ENCODE measurements at places on chromosomes 4 and X.
A peak's percentile ranks its signal among the peaks of the same experiment; 100 is the strongest.

- no peak for DNase-seq
Observed at GRCh38 chr4:97828646-97829045, 314.6 kb downstream of the STPG2 start.

DNA sequence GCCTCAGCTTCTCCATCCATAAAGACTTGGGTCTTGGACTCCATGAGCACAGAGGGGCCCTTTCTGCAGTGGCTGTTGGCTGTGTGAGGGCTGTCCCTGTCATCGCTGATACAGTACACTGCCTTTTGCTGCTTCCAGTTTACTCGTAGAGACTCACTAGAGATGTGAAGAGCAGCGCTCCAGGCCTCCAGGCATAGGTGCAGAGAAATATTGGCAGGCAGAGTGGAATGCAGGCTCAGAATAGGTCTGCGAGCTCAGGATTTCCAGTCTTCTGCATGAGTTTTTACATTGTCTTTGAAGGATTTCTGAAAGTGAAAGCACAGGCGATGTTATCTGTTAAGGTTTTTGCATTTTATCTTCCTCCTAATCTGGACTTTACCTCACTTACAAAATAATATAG, 97.4 kb downstream of the AASDH start:
- no peak for DNase-seq

DNA sequence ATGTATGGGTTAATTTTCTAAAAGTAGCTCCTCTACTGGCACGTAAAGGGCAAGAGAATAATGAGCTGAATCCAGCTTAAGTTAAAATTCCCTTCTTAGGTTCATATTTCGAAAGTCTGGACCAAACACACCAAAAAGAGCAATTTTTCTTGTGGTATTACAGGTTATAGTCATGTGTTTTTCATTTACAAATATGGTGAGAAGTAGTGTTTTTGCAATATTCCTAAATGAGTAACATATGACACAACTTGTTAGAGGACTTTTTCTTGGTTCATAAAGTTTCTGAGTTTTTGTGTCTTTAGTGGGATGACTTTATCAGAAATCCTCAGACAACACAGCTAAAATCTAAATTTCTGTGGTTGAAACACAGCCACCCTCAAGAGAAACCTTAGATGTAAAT, 172.1 kb downstream of the AFF2 start:
- no peak for DNase-seq

DNA sequence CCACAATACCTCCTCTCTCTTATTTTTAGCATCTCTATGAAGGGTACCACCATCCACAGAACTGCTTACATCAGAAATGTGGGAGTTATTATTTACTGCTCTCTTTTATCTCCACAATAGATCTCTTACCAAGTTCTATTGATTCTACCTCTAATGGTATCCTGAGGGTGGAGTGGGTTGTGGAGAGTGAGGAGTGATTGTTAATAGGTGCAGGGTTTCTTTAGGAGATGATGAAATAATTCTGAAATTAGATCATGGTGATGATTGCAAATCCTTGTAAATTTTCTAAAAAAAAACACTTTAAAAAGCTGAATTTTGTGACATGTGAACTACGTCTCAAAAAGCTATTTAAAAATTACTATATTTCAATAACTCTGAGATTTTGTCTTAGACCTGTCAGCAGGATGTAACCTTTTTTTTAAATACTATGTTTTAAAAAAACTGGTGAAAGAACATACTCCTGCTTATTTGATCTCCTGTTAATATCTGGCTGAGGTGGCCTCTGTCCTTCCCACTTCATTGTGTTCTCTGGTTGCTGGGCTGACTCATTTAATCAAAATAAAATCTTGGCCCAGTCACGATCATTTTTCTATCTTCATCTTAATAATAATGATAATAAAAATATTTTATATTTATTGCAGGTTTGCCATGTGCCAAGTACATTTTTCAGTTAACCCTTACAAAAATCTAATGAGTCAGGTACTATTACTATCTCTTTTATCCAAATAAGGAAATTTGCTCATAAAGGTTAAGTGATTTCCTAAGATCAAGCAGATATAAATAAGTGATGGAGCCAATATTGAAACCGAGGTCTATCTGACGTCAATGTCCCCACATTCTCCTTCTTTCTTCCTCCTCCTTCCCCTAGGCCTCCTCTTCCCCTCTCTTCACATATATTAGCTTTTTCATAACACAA, 73.5 kb downstream of the GLUD2 start:
- DNase-seq = no peak

DNA sequence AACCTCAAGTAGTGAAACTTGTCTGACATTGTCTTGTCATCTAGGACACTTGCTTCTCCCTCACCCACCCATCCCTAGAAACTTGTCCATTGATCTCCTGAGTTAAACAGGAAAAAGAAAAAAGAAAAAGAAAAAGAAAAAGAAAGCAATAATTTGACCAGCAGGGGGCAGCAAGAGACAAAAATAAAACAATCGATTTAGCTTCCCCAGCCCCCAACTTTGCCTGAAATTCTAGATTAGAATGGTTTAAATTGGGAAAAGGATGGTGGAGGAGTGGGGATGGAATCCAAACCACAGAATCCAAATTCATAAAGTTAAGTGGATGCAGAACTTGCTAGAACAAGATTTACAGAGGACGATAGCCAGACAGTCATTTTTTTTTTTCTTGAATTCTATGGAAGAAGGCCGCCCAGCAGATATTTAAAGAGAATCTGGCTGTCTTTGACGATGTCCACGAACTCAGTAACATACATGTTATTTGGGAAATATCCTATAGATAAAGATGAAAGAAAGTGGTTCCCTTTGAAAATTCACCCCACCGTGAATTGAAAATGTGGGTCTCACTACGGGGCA, 282.9 kb downstream of the USP46 start:
- DNase-seq = peak; percentile 32

GRCh38 chr4:182179751-182180150, 63.5 kb upstream of the TENM3 start:
- no peak for DNase-seq

DNA sequence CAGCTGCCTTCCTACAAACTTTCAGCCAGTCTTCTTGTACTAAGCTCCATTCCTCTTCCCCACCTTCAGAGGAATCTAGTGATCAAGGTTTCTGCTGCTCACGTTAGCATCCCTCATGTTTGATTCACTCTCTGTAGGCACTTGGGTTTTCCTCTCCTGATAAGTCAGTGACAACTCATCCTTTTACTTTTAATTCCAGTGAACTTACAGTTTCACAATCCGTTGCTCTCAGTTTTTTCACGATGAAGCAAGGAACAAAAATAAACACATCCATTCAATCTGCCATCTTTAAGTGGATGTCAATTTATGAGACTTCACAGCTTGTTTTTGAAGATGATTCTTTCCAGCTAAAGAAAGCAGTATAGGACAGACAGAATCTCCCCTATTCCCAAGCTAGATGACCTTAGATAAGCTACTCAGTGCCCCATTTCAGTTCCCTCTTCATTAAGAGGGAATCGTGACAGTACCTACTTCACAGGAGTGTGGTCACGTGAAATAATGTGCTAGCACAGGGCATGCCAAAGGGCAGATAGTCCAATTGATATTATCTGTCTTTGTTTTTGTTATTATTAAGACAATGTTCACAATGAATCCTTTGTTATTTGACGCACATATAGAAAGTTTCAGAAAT, 234.3 kb downstream of the PALLD start:
- DNase-seq = no peak

- DNase-seq = no peak
Observed at GRCh38 chrX:39335513-39336235, 534.4 kb downstream of the MID1IP1 start.

DNA sequence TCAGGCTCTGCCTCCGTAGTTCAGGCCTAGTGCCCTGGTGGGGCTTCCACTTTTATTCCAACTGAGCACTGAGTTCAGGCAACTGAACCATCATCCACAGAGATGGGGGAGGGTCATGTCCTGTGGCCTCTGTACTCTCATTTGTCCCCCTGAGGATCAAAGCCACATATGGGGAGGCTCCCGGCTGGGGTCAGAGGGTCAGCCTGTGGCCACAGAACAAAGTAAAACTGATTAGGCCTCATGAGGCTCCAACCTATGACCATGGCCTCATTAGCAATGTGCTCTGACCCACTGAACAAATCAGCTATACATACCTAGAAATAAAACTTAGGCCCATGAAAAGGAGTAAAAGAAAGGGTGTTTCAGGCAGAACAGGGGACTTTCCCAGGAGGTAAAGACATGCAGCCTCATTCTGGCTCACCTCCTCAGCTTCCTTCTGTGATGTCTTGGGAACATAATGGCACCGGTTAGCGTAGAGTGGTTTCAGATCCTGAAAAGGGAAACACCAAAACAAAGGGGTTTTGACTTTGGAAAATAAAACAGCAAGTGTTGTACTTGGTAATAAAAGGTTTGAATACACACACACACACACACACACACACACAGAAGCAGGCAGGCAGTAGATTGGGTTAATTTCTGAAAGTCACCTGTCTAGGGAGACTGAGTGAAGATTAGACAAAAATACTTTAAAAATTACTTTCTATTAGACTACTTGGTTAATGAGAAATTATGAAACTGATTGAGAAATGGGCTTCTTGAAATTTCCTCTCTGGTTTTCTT, 24.3 kb downstream of the TMEM255A start:
- no peak for DNase-seq

GRCh38 chr4:5707778-5708448, 446 bp downstream of the EVC2 start:
- no peak for DNase-seq

DNA sequence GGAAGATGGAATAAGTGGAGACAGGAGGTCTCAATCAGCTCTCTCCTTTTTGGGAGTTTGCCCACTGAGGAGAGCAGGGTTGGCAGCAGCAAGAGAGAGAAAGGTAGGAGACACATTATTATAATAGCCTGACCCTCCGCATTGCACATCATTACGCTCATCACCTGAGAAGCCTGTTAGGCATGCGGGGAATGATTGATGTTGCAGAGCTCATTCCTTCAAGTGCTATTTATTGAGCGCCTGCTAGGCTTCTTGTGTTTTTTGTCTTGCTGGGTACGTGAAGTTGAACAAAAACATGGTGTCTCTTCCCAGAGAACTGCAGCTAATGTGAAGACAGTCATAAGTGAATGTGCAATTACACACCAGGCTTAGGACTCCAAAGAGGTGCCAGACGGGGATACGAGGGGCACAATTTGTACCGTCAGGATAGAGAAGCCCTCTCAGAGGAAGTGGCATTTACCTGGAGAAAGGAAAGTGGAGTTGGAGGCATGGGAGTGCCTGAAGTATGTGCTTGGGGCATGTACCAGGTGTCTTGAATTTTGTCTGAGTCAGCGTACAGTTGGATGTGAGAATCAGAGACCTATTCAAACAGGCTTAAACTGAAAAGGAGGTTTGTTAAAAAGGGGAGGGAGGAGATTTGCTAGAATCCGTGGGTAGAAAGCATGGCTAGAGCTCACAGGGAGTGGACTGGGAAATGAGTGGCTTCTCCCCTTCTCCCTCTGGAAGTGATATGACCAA, 90.2 kb upstream of the SOD3 start:
- no peak for DNase-seq

DNA sequence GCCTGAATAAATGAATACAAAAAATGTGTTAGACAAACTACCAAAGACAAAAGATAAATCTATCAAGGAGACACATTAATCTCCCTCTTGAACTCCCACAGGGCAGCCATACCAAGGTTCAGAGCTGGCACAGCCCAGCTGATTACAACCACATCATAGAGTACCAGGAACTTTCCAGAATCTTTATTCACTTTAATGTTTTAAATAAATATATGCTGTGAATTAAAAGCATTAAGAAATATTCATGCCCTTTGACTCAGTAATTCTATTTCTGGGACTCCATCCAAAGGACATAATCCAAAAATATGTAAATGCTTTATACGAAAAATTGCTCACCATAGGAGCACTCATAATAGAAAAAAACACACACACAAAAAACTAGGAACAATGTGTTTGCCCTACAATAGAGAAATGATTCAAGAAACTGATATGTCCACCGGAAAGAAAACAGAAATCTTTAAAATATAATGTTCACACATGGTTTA, 126.0 kb downstream of the LDB2 start:
- DNase-seq = no peak

DNA sequence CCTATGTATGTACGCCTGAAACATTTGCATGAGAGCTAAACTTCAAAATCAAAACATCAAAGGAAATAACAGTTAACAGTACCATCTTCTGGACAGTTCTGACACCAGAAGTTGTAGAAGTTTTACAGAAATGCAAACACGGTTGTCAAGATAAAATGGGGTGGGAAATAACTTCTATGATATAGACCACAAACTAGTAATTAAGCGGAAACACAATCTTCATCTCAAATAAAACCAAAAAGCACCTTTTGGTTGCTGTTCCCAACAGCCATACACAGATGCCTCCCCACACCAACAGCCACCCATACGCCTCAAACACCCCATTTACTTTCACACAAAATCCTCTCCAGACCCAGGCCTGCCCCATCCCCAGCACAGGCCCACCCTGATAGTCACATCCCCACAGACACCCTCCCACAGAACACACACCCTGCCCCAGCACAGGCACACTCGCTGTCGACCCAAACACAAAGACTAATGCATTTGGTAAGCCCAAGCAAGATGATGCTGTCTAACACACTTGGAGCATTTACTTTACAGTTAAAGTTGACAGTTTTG, 64.3 kb downstream of the TAPT1 start:
- no peak for DNase-seq

- no peak for DNase-seq
Observed at GRCh38 chr4:163911891-163912290, 417.4 kb downstream of the TMA16 start.

- no peak for DNase-seq
Observed at GRCh38 chr4:187071946-187072600, 348.4 kb upstream of the FAT1 start.

GRCh38 chr4:76708971-76709771, 188.8 kb downstream of the SOWAHB start:
- no peak for DNase-seq

DNA sequence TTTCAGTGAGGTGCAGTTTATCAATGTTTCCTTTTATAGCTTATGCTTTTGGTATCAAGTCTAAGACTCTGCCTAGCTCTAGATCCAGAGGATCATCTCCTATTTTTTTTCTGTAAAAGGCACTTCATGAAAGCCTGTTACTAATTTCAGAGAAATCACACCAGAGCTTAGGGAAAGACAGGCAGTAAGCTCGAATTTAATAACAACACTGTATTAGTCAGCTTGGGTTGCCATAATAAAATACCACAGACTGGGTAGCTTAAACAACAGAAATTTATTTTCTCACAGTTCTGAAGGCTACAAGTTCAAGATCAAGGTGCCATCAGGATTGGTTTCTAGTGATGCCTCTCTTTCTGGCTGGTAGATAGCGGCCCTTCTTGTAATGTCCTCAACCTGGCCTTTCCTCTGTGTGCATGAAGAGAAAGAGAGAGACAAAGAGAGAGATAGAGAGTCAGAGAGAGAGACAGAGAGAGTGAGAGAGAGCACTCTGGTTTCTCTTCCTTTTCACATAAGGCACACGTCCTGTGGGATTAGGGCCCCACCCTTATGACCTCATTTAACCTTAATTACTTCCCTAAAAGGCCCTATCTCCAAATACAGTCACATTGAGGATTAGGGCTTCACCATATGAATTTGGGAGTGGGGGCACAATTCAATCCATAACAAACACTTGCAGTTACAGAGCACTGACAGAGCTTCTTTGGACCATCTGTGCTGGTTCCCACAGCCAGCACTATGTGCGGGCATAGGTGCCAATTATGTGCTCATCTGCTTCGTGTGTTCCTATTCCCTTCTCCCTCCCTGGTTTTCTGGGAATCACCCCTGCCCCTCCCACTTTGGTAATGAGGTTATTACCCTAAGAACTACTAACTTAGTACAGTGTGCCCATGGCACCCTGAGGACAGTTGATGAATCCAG, 114.8 kb upstream of the MED14 start:
- DNase-seq = no peak
